Activated CD8-positive, alpha-beta memory T cell treated with anti-CD3 and anti-CD28 coated beads, Interleukin-2, amount 50 U/mL, for 4 hours (primary cell): ENCODE measurements at places on chromosomes 12 and 14.

- DNase-seq = no peak
Observed at GRCh38 chr14:103713304-103714062, 1.8 kb downstream of the XRCC3 start.

GRCh38 chr14:91980157-91980556 lies 32.7 kb upstream of the FBLN5 start:
- no peak for DNase-seq

DNA sequence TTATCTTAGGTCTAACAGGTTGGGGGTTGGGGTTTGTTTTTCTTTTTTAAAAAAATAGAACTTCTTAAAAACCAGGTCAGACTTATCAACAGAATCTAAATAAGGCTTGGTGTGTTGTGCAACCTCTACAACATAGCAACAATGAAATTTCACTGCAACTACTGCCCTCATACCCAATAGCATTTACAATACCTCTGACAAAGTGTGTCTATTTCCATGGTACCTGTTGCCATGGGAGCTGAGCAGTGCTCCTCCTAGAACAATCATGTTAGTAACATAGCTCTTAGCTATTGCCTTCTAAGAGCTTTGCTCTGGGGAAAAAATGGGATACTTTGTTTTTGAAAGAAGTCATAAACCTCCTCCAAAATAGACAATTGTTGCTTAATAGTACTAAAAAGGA lies 103.3 kb upstream of the CCDC175 start:
- no peak for DNase-seq

- DNase-seq = no peak
Observed at GRCh38 chr12:14946861-14947260, 8.5 kb upstream of the ERP27 start.

DNA sequence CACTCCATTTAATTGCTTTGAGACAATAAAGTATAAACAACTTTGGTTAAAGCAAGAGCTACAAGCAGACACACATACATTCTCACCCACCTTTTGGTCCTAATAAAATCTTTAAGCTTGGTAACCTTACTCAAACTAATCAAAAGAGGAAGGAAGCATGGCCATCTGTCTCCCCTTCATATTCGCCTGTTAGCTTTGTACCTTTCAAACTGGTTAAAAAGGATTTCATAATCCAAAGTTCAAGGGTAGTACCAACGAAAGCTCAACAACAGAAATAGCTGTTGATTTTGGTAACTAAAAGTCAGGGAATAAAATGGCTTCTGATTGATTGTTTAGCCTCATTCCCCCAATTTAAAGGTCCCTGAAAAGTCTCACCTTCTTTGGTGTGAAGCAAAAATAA lies 456.9 kb downstream of the BCAT1 start:
- no peak for DNase-seq

GRCh38 chr12:72304751-72305150 lies 32.6 kb downstream of the TRHDE start:
- no peak for DNase-seq

DNA sequence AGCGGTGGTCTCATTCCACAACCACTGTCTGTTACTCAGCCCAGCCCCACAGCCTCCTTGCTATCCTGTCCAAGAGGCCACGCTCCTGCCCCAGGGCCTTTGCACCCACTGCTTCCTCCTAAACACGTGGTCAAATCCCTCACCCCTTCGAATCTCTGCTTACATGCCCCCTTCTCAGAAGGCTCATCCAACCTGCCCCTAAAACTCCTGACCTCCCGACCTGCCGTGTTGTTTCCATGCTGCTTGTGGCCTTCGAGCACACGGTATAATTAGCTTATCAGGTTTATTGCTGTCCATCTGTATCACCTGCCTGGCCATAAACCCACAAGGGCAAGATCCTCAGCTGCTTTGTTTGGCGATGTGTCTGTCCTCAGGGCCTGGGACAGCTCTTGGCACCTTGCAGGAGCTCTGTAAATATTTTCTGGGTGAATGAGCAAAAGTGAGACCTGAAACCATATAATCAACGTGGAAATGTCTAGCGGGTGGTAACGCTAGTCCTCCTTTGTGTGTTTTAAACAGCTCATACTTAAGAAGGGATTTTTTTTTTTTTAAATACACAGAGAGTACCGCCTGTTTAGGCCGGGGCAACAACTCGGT lies 36.0 kb downstream of the SCARB1 start:
- no peak for DNase-seq

GRCh38 chr14:88554457-88555286 lies at the start of gene PTPN21:
Gene PTPN21, minus strand, starts transcription at chr14:88555007. Its CDS starts 4,590 bp downstream, at chr14:88550417.
- no peak for DNase-seq

DNA sequence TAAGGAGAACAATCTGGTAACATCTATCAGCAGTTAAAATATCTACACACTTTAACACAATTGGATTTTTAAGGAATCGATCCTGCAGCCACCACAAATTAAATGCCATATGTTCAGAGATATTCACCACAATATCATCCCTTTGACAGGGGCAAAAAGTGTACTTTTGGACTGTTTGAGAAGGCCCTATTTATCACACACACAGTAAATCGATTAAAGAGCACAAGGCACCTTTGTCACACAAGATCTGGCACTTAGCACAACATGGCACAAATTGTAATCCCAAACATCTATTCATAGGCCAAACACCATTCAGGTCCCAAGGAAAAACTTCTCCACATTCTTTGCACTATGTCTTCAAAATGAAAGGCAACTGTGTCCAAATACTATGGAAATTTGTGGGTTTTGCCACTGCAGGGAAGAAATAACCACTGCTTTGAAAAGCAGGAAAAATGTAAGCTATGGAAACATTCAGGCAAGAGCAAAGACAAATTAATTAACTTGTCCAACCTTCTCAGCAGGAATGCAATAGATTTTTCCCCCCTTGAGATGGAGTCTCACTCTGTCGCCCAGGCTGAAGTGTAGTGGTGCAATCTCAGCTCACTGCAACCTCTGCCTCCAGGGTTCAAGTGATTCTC lies 282.5 kb upstream of the TMPO start:
- DNase-seq = no peak

DNA sequence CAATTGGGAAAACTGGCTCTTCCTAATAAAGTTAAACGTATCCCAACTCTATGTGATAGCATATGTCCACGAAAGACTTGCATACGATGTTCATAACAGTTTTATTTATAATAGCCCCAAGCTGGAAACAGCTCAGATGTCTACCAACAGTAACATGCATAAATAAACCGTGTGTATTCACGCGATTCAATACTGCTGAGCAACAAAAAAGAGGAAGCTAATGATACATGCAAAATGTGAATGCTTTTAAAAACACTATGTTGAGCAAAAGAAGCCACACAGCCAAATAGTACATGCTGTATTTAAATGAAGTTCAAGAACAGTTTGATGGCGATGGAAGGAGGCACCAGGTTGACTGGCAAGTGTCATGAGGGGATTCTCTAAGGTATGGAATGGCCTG lies 55.7 kb downstream of the TRIM9 start:
- no peak for DNase-seq

GRCh38 chr14:90447720-90448497 lies 51.1 kb downstream of the CALM1 start:
- DNase-seq = no peak

DNA sequence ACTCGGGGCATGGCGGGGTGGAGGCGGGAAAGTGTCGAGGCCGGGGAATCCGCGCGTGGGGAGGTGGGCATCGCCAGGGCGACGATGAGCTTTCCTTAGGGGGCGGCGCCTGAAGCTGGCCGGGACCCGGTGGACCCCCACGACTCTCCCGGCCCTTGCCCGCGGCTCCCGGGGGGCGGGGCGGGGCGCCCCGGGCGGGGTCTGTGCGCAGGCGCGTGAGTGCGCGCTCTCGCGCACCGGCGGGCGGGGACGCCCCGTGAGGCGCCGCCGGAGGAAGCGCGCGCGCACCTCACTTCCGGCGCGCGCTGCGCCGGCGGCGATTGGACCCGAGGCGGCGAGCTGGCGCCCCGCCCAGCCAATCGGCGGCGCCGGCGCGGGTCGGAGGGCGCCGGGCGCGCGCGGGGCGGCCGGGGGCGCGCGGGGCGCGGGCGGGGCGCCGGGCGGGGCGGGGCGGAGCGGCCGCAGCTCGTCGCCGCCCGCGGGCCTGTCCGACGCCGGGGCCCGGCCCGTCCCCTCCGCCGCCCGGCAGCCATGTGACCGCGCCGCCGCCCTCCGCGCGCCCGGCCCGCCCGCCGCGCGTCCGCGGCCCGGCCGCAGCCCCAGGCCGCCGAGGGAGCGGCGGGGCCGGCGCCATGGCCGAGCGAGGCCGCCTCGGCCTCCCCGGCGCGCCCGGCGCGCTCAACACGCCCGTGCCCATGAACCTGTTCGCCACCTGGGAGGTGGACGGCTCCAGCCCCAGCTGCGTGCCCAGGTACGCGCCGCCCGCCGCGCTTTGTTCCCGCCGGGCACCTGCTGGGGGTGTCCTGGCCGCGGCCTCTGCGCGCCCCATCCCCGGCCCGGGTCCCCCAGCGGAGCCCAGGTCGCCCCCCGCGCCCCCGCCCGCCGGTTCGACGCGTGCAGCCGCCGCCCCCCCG lies at the start of gene PACS2:
Gene PACS2, plus strand, starts transcription at position 462 of the 914 bp plus-strand sequence. Its CDS starts 171 bp downstream, at position 633.
- DNase-seq = peak; percentile 76

DNA sequence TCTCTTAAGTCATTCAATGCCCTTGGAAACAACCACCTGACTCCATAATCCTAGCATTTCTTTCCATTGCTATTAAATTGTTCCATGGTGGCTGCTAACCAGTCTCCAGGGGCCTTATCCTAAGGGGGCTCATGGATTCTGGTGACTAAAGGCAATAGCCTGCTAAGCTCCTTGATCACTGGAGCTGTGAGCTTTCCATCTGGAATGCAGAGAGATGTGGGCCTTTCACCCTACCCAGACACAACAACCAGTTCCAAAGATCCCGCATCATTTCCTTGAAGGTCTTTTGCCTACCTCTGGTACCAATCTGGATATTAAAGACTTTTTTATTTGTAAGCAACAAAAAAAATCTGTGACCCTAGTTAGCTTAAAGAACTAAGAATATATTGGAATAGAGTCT lies 32.9 kb downstream of the NDUFA12 start:
- no peak for DNase-seq

DNA sequence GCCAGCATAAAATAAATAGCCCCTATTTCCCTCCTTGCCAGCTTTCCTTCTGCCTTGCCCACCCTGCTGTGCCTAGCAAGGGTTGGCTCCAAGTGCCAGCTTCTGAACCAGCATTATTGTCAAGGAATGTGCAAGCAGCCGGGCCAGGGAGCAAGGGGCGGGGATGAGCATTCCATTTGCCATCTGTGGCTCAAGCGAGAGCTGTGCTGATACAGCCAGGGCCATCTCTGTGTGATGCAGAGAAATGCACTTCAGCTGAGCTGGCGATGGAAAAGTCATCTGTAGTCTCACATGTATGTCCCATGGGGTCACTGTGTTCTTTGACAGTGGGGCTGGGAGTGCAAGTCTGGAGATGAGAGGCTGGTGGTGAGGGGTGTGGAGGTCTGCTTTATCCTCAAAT lies 137.3 kb downstream of the SUDS3 start:
- DNase-seq = no peak

- DNase-seq = no peak
Observed at GRCh38 chr12:41122894-41123293, 65.2 kb upstream of the PDZRN4 start.

GRCh38 chr12:121798787-121799155 lies 5.0 kb upstream of the SETD1B start:
- no peak for DNase-seq

DNA sequence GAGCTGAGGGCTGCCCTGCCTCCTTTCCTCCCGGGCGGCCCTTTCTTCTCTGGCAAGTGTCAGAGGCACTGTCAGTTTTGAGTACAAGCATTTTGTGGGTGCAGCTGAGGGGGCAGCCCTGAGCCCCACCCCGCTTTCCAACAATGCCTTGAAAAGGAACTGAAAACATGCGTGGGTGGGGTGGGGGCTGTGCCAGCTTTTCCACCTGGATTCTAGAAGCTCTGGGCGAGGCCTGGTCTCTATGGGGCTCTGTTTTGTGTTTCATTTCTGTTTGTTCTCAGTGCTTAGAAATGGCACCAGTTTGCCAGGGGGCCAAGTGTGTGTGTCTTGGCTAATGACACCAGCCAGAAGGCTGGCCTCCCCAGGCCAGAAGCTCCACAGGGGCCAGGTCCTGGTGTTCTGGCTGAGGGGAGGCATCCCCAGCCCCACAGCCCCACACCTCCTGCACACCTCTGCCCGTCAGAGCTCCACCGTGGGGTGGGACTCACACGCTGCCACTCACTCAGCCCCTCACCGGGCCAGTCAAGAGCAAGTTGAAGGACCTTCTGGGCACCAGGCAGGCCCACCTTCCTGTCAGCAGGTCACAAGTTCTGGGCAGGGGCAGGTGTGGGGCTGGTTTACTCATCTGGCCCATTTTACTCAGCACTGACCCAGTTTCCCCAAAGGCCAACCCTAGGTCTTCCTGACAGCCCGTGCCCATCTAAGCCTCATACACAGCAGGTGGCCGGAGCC lies 155.1 kb downstream of the CALM1 start:
- DNase-seq = no peak

DNA sequence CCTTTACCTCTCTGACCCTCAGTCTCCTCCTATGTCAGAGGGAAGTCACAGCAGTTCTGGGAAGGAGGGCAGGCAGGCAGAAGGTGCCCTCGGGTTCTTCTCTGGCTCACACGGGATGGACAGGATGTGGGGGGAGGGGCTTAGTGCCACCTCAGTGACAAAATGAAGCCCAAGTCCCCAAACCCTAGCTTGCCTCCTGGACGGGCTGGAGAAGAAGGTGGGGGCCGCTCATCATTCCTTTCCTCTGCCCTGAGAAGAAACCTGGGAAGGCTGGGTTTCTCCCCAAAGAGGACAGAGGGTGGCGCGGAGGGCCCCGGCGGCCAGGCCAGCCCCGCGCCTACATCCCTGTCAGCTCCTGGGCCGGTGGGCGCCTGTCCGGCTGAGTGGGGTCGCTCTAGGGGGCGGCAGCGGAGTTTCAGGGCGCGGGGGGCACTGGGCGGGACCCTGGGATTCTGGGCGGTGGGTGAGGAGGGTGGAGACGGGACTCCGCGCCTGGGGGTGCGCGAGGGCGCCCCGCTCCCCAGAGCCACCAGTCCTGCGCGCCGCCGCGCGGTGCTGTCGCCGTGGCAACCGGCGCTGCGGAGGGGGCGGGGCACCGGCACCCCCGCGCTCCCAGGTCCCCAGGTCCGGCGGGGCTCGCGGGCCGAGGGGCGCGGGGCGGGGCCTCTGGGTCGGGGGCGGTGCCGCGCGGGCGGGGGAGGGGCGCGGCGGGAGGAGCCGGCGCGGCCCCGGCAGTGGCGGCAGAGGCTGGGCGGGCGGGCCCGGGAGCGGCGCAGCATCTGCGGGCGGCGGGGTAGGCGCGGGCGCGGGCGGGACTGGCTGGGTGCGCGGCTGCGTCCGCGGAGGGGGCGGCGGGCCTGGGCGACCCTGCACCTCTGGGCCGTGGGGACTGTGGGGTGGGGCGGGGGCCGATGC lies at the start of gene TMEM121:
Gene TMEM121, plus strand, starts transcription at position 723 of the 915 bp plus-strand sequence. CDS start 2,252 bp downstream, outside the sequence.
- DNase-seq = no peak
